Osteoblast (primary cell): ENCODE measurements at places on chromosomes 12 and 14. TPM values are rescaled to one million over a fixed set of nuclear protein-coding genes. Genes with fewer than 3 reads are reported as not detected.

A2ML1 gene
- total RNA-seq = under 0.01 TPM in 1 of 2 replicates, not detected in the other

GRCh38 chr12:12786351-12786705, 869 bp downstream of the APOLD1 start:
- DNase-seq = no peak

DNA sequence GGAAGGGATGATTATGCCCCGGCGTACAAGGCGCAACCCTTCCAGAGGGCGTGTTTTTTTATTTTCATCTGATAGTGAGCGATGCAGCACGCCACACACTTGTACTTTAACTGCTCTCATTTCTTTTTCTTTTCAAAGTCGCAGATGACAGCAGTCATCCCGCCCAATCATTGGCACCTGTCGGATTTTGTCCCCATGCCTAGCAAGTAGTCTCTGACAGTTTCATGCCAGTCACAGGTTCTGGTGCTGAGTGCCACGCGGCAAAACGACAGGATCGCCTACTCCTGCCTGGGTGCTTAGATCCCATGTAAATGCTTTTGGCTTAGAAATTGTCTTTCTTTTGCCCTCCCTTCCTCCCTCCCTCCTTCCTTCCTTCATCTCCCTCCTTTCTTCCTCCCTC, 117.7 kb downstream of the GLT1D1 start:
- DNase-seq = no peak

DNA sequence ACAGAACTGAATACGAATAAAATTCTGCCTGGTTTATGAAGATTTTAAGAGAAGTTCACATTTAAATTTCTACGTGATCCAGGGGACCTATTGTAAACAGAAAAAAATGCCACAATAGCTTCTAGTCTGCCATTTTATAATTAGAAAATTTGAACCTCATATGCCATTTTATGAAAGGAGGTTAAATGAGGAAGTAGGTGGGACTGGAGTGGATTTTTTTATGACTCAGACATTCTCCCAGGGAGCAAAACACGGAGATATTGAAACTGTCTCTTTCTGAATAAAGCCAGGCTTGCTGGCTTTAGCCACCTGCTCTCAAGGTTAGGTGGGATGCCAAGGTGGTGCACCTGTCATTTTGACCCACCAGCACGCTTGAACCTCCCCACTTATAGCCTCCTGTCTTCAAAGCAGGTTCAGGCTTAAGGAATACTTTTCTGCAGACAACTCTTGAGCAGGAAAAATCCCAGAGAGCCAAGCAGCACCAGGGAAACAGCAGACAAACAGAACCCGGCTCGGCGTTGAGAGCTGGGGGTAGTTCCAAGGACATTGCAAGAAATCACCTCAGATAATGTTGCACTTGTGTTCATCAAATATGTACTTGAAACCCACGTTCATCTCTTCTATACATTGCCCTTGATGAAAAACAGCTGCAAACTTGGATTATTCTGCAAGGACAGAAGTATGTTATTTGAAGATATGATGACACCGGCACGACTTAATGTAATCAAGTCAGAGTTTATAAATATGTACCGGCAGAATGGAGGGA, 203.7 kb downstream of the PPM1H start:
- no peak for DNase-seq

- DNase-seq = peak; percentile 30
Observed at GRCh38 chr14:20365928-20366327, 22.5 kb downstream of the PARP2 start.
